ENCODE measurements at places on chromosomes 1 and 21.

- DNase-seq, result no peak
These were observed 13.3 kb upstream of the CPT2 start for GRCh38 chr1:53183095-53183990.

- DNase-seq, result no peak
These were observed 30.9 kb downstream of the TNFSF4 start for GRCh38 chr1:173176246-173176645.

GRCh38 chr1:197763307-197763706 is 12.0 kb downstream of the DENND1B start:
- DNase-seq, result no peak

- DNase-seq, result no peak
These were observed 1.8 kb upstream of the FCRL6 start for GRCh38 chr1:159800177-159800930.

DNA sequence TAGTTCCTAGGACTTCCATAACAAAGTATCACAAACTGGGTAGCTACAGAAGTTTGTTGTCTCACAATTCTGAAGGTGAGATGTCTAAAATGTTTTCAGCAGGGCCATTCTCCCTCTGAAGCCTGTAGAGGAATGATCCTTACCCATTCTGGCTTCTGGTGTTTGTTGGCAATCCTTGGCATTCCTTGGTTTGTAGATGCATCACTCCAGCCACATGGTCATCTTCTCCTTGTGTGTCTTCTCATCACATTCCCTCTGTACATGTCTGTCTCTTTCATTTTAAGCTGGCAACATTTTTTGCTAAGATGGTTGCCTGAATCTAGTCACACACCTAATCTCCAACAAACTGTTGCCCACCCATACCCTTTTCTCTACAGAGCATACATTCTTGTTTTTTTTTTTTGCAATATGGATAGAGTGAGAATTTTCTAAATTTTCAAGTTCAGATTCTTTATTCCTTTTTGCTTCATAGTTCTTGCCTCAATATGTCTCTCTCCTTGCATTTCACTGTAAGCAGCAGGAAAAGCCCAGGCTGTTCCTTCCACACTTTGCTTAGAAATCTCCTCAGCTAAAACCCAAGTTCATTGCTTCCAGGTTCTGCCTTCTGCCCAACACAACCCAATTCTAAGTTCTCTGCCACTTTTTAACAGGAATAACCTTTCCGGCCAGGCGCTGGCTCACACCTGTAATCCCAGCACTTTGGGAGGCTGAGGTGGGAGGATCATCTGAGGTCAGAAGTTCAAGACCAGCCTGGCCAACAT is 18.3 kb downstream of the ZBED6 start:
- DNase-seq, result no peak

GRCh38 chr1:61976566-61976965 is 218.1 kb upstream of the L1TD1 start:
- no peak for DNase-seq

DNA sequence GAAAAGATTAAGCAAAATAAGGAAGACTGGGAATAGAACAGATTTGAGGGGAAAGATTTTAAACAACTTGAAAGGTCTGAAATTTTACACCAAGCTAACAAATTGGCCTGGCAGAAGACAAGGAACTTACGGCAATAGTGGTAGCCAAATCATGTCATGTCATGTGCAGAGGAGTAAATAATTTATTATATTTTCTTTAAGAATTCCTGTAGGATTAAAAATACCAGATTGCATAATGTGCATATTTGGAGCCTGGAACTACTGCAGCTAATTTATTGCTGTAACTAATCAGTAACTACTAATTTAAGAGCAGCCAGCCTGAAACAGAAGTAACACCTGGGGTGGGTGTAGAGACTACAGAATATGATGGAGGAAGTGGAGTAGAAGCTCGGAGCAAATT is 334.3 kb downstream of the TGFB2 start:
- DNase-seq, result no peak

GRCh38 chr1:64941461-64942117 is 24.8 kb downstream of the JAK1 start:
- no peak for DNase-seq

DNA sequence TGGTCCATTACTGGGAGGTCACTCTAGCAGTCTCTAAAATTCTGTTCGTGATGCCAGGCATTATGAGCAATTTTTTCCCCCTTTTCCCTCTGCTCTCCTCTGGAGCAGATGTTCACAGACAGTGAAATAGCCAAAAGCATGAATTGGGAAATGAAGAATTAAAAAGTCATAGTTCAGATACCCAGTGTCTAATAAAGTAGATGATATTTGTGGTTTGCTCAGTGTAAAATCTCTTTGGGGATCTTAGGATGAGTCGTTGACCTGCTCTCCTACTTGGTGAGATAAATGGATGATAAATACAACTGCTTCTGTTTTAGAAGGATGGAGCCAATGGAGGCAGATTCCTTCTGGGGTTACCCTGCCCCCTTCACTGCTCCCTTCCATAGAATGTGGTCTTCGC is 56.3 kb downstream of the KIAA0040 start:
- no peak for DNase-seq

GRCh38 chr1:107689159-107689558 is 275.8 kb downstream of the VAV3 start:
- no peak for DNase-seq

DNA sequence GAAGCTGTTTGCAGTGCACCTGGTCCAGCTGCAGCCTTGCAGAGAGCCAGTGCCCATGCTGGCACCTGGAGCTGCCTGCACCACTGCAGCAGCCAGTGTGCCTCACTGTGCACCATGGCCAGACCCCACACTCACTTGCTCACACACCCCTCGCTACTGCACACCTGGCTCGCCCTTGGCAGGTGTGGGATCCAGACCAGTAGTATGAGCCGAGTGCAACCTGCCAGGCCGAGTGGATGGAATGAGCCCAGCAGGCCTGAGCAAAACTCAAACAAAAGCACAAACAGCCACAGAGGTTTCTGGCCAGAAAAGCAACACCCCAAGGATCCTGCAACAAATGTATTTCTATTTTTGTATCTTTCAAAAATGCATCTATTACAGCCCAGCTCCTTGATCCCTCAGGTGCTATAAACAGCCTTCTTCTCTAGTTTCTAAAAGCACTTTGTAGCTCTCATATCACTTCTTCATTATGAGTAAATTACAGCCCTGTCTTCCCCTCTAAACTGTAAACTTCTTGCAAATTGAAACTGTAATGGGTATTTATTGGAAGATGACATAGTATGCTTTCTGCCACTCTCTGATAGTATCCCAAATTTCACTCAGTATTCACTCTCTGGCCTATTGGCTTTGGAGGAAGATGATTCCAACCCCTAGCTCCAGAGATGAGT is 72.2 kb upstream of the LPGAT1 start:
- DNase-seq, result no peak

GRCh38 chr1:217211486-217211885 is 419.4 kb downstream of the GPATCH2 start:
- DNase-seq, result no peak

GRCh38 chr21:36350282-36350910 is 30.4 kb downstream of the MORC3 start:
- DNase-seq, result no peak

GRCh38 chr21:36661511-36662309 is 37.2 kb upstream of the SIM2 start:
- no peak for DNase-seq

- no peak for DNase-seq
These were observed 7.1 kb downstream of the GIPC2 start for GRCh38 chr1:78052685-78053405.

DNA sequence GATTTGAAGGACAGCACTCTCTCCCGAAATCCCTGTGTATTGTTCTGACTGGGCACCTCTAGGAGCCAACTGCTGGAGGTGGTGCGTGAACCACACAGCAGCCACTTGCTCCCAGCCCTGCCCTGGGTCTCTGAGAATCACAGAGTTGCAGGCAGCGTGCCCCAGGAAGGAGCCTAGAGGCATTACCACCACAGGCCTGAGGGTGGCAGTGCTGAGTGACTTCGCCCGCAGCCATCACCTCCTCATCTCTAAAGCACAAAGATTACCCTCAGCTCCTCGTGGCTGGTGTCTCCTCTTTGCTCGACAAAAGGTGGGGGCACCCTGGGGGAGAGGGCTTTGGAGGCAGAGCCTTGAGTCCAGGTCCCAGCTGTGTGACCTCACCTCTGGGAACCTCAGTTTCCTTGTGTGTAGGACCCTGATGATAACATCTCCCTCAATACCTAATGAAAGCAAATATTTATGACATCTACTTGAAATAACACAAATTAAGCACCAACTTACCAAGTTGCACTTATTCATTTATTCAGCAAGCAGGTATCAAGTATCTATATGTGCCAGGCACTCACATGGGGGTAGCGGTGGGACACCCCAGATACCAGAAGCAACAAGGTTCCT is 86.3 kb downstream of the VWA5B1 start:
- peak; percentile 39 for DNase-seq

DNA sequence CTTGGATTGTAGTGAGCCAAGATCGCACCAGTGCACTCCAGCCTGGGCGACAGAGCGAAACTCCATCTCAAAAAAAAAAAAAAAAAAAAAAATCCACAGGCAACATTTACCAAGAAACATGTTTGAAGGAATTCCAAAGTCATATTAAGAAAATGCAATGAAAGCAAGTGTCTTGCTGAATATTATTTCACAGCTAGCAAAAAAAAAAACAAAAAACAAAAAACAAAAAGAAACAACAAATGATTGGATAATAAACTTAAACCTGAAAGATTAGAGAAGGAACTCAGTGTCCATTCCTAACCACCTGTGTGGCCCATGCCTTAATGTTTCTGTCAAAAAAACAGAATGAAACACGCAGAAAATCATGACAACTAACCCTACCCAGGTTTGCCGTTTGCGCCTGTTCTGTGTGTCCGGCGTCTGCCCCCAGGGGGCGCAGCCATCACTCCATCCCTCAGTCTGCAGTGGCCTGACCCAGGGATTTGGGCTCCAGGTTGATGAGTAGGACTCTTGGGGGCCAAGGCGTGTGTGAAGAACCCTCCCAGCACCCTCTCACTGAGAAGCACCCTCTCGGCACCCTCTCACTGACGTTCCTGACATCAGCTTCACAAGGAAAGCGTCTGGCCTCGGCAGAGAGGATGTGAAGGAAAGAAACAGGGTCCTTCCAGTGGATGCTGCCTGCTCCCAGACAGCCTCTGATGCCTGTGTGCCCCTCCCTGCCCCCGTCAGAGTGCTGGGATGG is 19.2 kb upstream of the PTTG1IP start:
- peak; percentile 60 for DNase-seq

Data from stimulated activated CD4-positive, alpha-beta T cell treated with anti-CD3 and anti-CD28 coated beads, Interleukin-1b, Interleukin-23, amount 100 ng/mL, for 1 hour (primary cell).